ENCODE measurements at places on chromosomes 6 and 20. TPM values are rescaled to one million over a fixed set of nuclear protein-coding genes. Genes with fewer than 3 reads are reported as not detected.
A peak's percentile ranks its signal among the peaks of the same experiment; 100 is the strongest.

- H3K4me3 ChIP-seq: no peak overlapping the region
- no peaks in the 10 kb centered on the region for H3K27me3 ChIP-seq
- H3K27ac ChIP-seq: no peak overlapping the region
- peak; percentile 28 for DNase-seq
Measured at GRCh38 chr6:108589244-108589791, 28.6 kb downstream of the FOXO3 start.

DNA sequence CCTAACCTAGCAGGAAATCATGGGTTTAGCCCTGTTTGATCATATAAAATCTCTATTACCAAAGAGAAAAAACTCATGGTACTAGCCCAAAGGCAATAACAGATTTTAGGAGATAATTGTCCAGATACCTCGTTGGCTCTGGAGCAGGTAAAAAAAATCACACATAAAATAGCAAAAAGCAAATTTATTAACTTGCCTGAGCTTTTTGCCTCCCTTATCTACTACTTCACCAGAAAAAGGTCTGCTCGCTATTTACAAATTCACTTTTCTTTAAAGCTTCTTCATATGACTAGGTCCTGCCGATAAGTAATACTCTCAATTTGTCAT, 82.4 kb downstream of the GJA10 start:
- no peaks in the 10 kb centered on the region for H3K36me3 ChIP-seq
- peaks cover 2% of the 10 kb centered on the region for H3K27me3 ChIP-seq
- H3K4me3 ChIP-seq: peak overlapping the region; percentile 64
- H3K27ac ChIP-seq: no peak overlapping the region
- no peak for DNase-seq

- no peak for DNase-seq
- H3K27ac ChIP-seq: no peak overlapping the region
- H3K4me3 ChIP-seq: no peak overlapping the region
- H3K27me3 ChIP-seq: no peaks in the 10 kb centered on the region
Measured at GRCh38 chr6:36419310-36419709, 23.3 kb downstream of the PXT1 start.

DNA sequence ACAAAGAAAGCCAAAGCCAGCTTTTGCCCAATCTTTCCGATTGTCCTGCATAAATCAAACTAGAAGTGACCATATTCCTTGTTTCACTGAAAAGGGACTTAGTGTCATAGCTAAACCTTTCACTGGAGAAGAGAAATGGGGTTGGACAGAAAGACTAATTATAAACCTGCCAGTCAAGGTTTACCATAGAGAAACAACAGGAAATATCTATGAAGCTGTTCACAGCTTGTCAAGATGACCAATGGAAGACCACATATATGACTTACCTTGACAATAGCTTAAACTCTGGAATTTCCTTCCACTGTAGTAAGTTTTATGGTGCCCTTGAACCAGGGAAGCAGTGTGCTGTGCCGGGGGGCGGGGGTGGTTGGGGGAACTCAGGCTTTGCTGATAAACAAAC, 107.7 kb upstream of the PHACTR1 start:
- H3K27me3 ChIP-seq: no peaks in the 10 kb centered on the region
- no peak overlapping the region for H3K27ac ChIP-seq
- no peaks in the 10 kb centered on the region for H3K36me3 ChIP-seq

Gene LHFPL5
- total RNA-seq: 1.7 TPM

- H3K27me3 ChIP-seq: peaks cover 3% of the 10 kb centered on the region
- H3K27ac ChIP-seq: no peak overlapping the region
- no peaks in the 10 kb centered on the region for H3K36me3 ChIP-seq
- H3K4me3 ChIP-seq: no peak overlapping the region
- H3K4me1 ChIP-seq: no peaks in the 10 kb centered on the region
Measured at GRCh38 chr6:135230711-135231468, 49.8 kb downstream of the MYB start.

DNA sequence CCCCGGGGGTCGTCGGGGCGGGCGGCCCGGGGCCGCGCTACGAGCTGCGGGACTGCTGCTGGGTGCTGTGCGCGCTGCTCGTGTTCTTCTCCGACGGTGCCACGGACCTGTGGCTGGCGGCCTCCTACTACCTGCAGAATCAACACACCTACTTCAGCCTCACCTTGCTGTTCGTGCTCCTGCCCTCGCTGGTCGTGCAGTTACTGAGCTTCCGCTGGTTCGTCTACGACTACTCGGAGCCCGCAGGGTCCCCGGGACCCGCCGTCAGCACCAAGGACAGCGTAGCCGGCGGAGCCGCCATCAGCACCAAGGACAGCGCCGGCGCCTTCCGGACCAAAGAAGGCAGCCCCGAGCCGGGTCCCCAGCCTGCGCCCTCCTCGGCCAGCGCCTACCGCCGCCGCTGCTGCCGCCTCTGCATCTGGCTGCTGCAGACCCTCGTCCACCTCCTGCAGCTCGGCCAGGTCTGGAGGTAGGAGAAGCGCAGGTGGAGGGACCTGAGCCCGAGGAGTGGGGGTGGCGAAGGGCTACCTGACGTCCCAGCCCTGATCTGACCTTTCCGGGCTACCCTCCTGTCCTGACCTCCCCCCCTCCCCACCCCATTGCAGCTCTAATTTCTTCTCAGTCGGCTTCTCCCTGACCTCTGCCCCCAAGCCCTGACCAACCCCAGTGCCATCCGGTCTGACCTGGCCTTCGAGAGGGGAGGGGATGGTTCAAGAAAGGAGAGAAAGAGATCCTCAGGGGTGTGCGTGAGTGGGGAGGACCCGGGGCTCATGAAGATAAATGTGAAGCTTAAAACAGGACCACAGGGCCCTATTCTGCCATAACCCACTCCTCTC, 558 bp downstream of the XKR7 start:
- peak overlapping the region; percentile 90 for H3K27ac ChIP-seq
- H3K4me1 ChIP-seq: peaks cover 69% of the 10 kb centered on the region
- peak overlapping the region; percentile 90 for H3K4me3 ChIP-seq

GRCh38 chr20:20386192-20386591, 18.3 kb downstream of the INSM1 start:
- H3K36me3 ChIP-seq: peaks cover under 1% of the 10 kb centered on the region
- no peak overlapping the region for H3K4me3 ChIP-seq
- H3K4me1 ChIP-seq: peaks cover 7% of the 10 kb centered on the region
- H3K27me3 ChIP-seq: no peaks in the 10 kb centered on the region
- H3K27ac ChIP-seq: peak overlapping the region; percentile 3

DNA sequence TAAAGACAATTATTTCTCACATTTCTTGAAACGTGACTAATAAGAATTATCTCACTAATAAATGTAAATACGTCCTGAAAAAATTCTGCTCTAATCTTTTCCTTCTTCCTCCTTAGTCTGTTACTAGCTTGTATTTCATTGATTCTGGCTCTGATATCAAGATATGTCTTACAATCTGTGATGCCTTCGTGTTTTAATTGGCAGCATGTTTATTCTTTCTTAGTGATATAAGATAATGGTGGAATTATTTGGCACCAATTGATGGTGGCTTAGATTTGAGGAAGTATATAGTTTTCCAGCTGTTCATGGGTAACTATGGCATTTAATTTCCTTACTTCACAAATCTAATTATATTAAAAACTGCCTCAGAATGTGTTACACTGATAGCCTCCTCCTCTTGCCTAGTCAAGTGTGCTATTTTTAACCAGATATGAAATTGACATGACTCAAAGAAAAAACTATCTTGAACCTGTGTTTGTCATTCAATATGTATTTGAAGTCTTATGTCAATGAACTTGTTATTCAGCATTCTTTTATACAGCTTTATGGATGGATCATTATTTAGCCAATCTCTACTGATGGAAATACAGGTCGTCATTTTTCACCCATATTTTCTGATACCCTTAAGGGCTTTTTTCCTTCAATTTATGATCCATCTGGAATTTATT, 5.3 kb downstream of the CCNC start:
- peaks cover 4% of the 10 kb centered on the region for H3K27me3 ChIP-seq
- H3K4me1 ChIP-seq: peaks cover 7% of the 10 kb centered on the region
- no peak overlapping the region for H3K27ac ChIP-seq

- DNase-seq: no peak
- no peak overlapping the region for H3K4me3 ChIP-seq
- H3K4me1 ChIP-seq: peaks cover 22% of the 10 kb centered on the region
- H3K27me3 ChIP-seq: peaks cover 4% of the 10 kb centered on the region
- peak overlapping the region; percentile 57 for H3K27ac ChIP-seq
- H3K36me3 ChIP-seq: no peaks in the 10 kb centered on the region
Measured at GRCh38 chr6:6655805-6656251, 67.3 kb downstream of the LY86 start.

- H3K36me3 ChIP-seq: no peaks in the 10 kb centered on the region
- no peaks in the 10 kb centered on the region for H3K27me3 ChIP-seq
- no peaks in the 10 kb centered on the region for H3K4me1 ChIP-seq
- H3K27ac ChIP-seq: no peak overlapping the region
- no peak overlapping the region for H3K4me3 ChIP-seq
Measured at GRCh38 chr6:80605165-80605989, 498.9 kb downstream of the BCKDHB start.

GRCh38 chr20:49510562-49511122, 28.2 kb upstream of the KCNB1 start:
- DNase-seq: no peak
- H3K36me3 ChIP-seq: no peaks in the 10 kb centered on the region
- no peak overlapping the region for H3K4me3 ChIP-seq

DNA sequence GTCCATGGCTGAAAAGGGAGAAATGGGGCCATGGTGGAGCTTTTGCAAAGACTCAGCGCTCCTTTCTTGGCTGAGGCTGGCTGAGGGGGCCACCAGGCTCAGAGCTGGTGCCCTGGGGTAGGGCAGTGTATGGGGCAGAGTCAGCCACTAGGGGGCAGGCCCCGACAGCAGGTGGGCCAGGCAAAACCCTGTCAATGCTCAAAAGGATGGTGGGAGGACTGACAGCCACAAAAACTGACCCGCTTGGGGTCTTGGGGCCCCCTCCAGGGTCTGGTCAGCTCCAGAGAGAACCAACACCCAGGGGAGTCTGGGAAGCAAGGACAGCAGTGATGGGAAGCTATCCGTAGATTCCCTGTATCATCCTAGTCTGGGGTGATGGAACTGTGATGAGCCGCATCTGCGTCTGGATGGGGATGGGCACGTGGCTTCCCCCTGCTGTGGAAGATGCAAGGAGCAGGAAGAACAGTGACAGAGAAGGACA, 306.9 kb downstream of the DHX35 start:
- H3K4me1 ChIP-seq: peaks cover 14% of the 10 kb centered on the region
- peak; percentile 85 for DNase-seq
- H3K27ac ChIP-seq: no peak overlapping the region
- no peak overlapping the region for H3K4me3 ChIP-seq
- no peaks in the 10 kb centered on the region for H3K27me3 ChIP-seq
- no peaks in the 10 kb centered on the region for H3K36me3 ChIP-seq

DNA sequence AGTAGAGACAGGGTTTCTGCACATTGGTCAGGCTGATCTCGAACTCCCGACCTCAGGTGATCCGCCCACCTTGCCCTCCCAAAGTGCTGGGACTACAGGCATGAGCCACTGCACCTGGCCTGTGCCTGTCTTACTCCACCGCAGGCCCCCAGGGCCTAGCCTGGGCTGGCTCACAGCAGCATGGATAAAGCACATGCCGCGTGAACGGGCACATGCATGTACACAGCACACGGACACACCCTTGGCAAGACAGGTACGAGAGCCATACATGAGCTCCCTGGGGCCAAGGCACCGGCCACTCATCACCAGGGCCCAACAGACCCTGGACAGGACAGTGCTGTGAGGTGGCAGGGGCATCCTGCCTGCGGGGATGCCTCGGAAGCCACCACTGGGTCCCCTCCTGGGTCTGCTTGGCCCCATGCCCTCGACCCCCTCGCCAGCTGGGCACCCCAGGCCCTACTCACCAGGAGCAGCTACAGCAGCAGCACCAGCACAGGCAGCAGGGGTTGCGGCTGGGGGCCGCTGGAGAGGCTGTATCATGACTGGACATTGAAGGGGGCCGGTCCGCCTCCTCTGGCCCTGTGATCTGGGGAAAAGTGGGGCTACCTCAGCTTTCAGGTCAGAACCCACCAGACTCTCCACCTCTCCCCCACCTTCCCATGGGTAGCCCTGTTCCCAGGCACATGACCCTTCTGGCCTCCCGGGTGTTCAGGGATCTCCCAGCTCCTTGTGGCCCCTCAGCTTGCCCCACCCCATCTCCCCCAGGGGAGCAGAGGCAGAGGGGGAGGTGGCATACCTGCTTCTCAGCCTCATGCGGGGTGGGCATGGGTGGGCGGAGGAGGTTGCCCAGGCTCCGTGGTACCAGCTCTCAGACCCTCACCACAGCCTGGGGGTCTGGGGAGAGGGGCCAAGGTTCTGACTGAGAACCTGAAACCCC, 3.0 kb downstream of the RGS19 start:
- no peaks in the 10 kb centered on the region for H3K36me3 ChIP-seq
- H3K4me3 ChIP-seq: no peak overlapping the region
- no peak for DNase-seq

Gene SLCO4A1
- total RNA-seq: 26.5 TPM

DNA sequence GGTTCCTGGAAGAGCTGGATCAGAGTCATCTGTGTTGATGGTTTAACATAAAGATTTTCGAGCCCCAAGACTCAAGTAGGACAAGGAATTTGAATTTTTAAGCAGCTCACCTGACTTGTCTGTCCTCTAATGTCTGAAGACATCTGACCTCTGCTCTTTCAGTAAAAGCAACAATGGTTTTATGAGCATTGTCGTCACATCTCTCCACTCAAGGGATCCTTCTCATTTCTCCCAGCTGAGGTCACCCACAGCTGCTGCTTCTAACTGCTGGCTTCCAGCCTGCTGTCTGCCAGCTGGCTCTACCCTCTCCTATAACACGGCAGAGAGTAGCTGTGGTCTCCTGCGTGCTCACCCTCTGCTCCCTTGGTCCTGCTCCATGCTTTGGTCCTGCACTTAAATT, 24.7 kb upstream of the HDAC2 start:
- H3K27ac ChIP-seq: peak overlapping the region; percentile 99
- peaks cover 7% of the 10 kb centered on the region for H3K27me3 ChIP-seq
- peak; percentile 81 for DNase-seq
- H3K36me3 ChIP-seq: peaks cover 10% of the 10 kb centered on the region
- H3K4me3 ChIP-seq: peak overlapping the region; percentile 57

- H3K27ac ChIP-seq: no peak overlapping the region
- H3K4me1 ChIP-seq: peaks cover 1% of the 10 kb centered on the region
- H3K27me3 ChIP-seq: no peaks in the 10 kb centered on the region
- no peak for DNase-seq
- no peaks in the 10 kb centered on the region for H3K36me3 ChIP-seq
Measured at GRCh38 chr6:133591275-133591674, 297.6 kb upstream of the TCF21 start.

Gene CD109
- 0.49 TPM for total RNA-seq

- H3K36me3 ChIP-seq: no peaks in the 10 kb centered on the region
- H3K27me3 ChIP-seq: peaks cover 2% of the 10 kb centered on the region
- DNase-seq: no peak
- no peak overlapping the region for H3K27ac ChIP-seq
- H3K4me3 ChIP-seq: no peak overlapping the region
Measured at GRCh38 chr6:1240766-1241318, 71.1 kb upstream of the FOXQ1 start.
